Stimulated activated CD4-positive, alpha-beta T cell treated with anti-CD3 and anti-CD28 coated beads, Interleukin-1b, Interleukin-23, amount 100 ng/mL, for 1 hour (primary cell): ENCODE measurements at places on chromosomes 6 and 20.

DNA sequence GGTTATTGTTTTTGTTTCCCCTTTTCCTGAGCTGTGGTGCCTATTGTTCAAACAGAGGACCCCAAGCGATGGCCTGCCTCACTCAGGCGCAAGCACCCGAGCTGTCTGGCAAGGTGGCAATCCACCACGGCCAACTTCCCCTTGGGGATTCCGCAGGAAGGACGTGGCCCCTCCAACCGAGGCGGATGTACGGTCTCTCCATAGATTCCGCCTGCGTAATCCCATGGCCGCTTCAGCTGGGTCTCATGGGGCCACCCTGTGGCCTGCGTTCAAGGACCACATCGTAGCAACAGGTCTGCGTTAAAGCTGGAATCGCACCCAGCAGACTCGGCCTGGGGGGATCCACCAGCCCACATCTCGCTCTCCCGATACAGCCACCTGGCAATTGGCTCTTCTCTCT is 79.9 kb downstream of the CEBPB start:
- no peak for DNase-seq

DNA sequence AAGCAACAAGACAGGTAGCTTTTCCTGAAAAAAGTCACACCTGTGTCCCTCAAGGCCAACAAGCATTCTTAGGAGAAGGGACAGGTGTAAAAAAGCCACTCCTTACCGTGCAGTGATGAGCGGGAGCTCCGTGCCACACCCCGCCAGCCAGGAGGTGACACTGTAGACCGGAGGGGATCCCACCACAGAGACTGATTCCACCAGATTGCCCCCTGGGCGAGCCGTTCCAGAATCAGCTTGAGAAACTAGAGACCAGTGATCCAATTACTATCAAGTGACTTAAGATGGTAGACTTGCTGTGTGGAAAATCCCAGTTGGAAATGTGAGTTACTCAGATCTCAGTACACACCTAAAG is 37.4 kb downstream of the PKHD1 start:
- DNase-seq, result no peak

DNA sequence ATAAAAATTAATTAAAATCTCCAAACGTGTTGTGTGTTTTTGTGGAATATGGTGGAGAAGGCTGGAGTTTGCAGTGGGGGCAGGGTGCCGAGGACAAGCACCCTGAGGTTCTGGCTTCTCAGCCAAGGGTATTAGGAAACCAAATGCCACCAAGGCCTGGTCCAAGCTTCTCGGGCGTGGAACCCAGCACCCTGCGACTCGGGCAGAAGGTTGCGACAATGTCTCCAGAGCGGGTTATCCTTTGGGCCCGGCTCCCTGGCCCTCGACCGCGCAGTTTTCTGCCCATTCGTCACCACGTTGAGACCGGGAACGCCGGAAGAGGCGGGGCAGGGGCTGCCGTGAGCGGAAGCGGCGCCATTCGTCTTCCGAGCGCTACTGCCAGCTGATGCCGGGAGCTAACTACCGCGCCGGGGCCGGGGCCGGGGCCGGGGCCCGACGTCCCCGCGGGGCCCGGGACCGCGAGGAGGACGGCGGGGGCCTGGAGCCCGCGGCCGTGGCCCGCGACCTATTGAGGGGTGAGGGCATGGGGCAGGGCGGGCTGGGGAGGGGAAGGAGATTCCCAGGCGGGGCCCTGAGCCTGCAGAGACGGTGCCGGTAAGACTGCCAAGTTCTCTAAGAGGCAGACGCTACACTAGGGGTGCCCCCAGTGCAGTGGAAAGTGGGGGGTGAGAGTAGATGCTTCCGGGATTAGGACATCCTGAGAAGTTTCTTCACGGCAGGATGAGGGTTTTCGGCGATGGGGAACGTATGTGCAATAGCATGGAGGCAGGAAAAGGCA is at the start of gene RRP36:
TSS of gene RRP36 (plus strand) at position 354 of the 778 bp plus-strand sequence. CDS start at position 386, 32 bp downstream.
- peak; percentile 54 for DNase-seq

GRCh38 chr20:6053776-6054688 is at the start of gene LRRN4:
Gene LRRN4 (minus strand): TSS chr20:6054060. CDS start chr20:6052799, 1,261 bp downstream.
- DNase-seq, result no peak

DNA sequence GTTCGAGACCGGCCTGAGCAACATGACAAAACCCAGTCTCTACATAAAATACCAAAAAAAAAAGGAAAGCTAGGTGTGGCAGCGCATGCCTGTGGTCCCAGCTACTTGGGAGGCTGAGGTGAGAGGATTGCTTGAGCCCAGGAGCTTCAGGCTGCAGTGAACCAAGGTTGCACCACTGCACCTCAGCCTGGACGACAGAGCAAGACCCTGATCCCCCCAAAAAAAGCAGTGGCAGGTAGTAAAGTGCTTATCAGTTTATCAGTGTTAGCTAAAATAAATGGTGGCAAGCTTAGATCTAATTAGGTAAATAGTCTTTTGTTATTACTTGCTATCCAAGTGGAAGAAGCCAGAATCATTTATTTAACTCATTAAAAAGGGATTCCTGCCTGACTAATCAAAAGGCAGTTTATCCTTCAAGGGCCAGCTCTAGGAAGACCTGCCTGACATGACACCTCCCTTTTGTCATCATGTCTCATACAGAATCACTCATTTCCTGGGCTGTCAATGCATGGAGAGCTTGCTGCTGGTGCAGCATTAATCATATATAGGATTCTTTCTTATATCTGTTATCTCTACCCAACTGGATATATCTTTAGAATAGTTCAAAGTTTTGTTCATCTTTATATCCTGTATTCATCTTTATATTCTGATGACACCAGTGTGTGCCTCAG is 9.6 kb downstream of the DSTN start:
- DNase-seq, result no peak

DNA sequence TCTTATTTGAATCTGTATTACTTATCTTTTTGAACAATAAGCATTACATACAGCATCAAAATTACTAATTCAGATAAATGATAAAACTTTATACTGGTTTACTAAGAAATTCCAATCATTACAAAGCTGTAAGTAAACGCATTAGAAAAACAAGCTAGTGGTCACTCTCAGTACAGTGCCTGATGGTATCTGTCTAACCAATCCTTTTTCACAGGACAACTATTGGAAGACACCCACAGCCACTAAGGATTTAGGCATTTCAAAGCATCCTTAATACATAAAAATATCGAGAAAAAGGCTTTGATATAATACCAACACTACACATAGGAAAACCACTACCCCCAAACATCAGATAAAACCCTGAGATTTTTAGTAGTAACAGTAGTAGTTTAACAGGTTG is 2.6 kb downstream of the CD164 start:
- no peak for DNase-seq

DNA sequence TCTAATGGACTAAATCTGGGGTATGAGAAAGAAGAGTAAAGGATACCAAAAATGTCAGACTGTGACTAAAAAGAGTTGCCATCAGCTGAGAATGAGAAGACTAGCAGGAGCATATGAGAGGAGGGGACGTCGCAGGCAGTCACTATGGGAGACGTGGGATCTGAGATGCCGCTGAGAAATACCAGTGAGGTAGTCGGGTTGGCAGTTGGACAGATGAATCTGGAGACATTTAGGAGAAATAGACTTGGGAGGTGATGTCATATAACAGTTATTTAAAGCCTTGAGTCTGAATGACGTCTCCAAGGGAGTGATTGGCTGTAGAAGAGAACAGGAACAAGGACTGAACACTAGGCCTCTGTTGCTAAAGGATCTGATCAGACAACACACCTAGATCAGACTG is 51.5 kb upstream of the TRIM26 start:
- no peak for DNase-seq

- DNase-seq, result no peak
Measured at GRCh38 chr6:16154904-16155303, 26.0 kb downstream of the MYLIP start.

DNA sequence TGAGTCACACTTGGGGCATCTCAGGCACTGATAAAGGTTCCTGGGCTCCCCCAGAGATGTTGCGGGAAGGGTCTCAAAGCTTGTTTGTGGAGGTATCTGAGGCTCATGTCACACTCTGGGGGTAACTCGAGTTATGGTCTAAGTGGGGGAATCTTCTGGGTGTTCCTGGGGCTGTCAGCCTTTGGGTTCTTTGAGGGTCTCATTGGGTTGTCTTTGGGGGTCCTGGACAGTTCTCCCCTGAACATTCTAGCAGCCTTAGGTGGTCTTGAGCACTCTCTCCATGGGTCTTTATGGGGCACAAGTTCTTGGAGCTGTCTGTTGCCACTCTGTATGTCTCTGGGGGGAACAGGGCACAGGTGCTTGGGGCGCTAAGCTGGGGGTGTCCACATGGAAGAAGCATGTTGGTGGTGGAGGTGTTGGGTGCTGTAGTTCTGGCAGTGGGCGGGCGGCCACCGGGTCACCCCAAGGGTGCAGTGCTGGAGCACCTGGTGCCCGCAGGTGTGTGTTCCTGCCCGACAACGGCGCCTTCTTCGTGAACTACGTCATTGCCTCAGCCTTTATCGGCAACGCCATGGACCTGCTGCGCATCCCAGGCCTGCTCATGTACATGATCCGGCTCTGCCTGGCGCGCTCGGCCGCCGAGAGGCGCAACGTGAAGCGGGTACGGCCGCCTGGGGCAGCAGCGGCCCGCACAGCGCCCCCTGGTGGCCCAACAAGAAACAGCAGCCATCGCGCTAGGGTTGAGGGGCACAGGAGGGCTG is 7.1 kb upstream of the CAPN11 start:
- DNase-seq, result peak; percentile 53

GRCh38 chr6:80133020-80133419 is 26.5 kb downstream of the BCKDHB start:
- DNase-seq, result no peak

DNA sequence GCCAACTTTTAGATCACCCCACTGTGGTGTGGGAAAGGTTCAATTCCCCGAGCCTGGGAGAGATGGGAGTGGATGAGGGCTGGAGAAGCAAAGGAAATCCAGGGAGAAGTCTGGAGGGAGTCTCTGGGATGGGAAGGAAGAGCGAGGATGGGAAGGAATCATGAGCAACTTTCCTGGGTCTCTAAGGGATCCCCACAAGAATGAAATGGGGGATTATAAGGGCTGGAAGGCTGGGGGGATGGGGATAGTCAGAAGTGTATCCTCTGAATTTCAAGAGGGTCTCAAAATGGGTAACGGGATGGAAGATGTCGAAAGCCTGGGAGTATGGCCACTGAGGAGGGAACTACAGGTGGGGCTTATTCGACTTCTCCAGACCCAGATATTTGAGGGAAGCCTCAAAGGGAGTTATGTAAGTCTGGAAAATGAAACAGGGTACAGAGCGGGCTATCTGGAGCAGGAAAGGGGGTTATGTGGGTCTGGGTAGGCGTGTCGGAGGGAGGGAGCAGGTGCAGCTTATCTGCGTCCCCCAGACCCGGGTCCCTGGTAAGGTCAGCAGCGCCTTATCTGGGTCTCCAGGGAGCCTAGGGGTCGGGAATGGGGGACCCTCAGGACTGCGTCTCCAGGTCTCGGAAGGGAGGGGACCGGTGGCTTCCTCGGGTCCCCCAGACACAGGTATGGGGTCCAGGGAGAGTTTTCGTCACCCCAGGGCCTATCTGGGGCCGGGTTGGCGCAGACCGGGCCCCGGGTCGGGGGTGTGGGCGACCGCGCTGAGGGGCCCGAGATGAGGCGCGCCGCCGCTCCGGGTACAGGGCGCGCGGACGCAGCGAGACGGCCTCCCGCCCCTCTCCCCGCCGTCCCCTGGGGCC is 550 bp downstream of the PLAGL2 start:
- no peak for DNase-seq

DNA sequence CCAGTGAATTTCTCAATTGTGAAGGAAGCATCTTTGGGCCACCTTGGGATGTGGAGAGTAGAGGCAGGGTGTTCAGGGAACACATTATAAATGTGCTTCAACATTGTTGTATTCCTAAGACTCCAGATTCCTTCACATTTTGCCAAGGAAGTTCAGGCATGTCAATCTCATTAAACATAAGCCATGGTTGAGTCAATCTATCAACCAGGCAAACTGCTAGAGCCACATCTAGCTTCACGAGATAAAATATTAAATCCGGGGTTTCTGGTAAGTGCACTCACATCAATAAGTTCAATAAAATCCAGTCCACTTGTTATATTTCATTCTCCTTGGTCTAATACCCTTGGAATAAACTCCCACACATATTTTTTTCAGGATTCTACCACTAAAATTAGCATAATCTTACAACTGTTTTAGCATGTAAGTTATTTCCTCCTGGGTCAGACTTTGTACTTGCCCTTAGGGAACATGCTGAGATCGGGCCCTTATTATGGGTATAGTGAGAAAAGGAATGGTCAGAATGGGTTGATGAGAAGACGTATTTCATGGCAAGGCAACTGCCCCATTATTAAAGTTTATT is 93.6 kb downstream of the ADTRP start:
- DNase-seq, result no peak

DNA sequence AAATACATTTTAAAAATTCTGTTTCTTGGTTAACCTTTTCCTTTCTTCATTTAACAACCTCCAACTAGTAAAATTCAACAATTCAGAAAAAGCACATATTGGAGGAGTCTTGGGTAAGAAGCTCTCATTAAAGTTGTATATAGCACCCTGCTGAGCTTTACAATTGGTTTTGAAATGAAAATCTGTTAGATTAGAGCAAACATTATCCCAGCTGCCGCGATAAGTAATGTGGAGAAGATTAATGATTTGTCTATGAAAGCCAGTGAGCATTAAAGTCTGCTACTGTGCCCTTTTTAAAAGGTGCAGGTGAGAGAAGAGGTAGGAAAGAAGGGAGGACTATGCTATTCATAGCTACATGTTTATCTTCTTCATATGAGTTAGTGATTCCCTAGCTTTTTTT is 201.5 kb downstream of the ZFAND3 start:
- DNase-seq, result no peak

DNA sequence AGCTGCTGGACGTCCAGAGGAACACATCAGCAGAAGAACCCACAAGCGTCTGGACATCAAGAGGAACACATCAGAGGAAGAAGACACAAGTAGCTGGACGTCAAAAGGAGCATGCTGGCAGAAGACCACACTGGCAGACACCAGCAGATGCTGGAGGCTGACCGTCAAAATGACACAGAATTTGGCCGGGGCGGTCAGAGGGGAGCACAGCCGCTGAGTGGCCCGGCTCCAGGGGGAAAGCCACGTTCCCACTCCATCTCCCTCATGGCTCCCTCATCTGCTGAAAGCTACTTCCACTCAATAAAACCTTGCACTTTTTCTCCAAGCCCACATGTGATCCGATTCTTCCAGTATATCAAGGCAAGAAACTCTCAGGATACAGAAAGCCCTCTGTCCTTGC is 283.6 kb downstream of the PTPRT start:
- no peak for DNase-seq

DNA sequence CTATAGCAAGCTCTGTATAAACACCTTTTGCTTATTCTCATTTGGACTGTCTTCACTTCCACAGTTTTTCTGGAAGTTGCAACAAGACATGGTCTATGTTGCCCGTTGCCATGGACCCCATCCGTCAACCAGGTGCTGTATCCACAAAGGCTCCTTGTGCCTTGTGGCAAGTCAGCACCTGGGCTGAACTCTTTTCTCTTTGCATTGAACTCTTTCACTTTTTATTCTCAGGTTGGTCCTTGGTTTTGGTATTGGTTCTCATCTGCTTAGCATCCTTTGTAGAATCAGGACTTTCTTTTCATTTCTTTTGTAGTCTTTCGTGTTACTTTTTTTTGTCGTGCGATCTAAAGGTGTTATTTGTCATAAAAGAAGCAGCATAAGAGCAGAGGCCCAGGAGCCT is 5.0 kb upstream of the GSTA1 start:
- no peak for DNase-seq

GRCh38 chr6:147161253-147161973 is 42.8 kb upstream of the STXBP5 start:
- DNase-seq, result no peak
